ENCODE measurements at places on chromosomes 7 and 10. TPM values are rescaled to one million over a fixed set of nuclear protein-coding genes. Genes with fewer than 3 reads are reported as not detected.

The ERV3-1 gene
- 78.9 TPM for total RNA-seq

The SUPV3L1 gene
- 27.0 TPM for total RNA-seq

The TAS2R38 gene
- total RNA-seq = not detected

GRCh38 chr10:31927565-31927883, 1.1 kb downstream of the ARHGAP12 start:
- DNase-seq = no peak

DNA sequence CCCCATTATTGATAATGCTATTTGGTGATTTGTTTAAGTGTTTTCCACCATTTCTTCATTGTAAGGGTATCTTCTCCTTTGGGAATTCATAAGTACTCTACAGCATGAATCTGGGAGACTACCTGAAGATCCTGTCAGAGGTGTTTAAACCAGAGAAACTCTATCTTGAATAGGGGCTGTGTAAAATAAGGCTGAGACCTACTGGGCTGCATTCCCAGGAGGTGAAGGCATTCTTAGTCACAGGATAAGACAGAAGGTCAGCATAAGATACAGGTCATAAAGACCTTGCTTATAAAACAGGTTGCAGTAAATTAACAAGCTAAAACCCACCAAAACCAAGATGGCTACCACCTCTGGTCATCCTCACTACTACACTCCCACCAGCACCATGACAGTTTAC, 13.4 kb upstream of the OR2A5 start:
- DNase-seq = no peak

DNA sequence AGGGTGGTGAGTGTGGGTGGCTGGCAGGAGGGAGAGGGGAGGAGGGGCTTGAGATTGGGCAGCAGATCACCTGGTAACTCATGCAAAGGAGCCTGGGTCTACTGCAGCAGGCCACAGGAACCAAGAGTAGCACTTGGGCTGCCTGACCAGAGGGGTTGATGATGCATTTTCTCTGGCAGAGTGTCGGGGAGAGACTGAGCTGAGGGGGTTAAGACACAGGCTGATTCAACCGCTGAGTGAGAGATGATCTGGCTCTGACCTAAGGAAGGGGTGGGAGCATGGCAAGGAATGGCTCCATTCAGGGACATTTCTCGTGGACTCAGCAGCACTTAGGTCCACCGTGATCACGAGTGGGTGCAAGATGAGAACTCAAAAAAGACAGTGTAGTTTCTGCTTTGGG, 115.5 kb upstream of the STK17A start:
- no peak for DNase-seq

The CYP2W1 gene
- not detected for total RNA-seq

The SFRP4 gene
- 64.3 TPM for total RNA-seq
